ENCODE measurements at places on chromosomes 16 and 17.

DNA sequence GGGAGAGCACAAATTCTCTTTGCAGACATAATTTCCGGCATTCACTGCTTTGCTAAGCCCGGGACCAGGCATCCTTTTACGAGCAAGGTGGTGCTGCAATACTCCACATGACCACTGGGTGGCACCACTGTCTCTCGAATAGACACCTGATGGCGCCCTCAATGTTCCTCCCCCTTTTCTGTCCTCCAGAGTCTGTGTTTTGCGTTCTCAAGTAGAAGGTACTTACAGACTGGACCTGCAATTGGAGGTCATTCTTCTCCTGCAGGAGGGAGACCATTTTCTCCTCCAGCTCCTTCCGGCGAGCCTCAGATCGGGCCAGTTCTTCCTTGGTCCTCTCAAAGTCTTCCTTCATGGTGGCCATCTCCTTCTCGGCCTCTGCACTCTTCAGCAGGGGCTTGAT is 45.2 kb downstream of the MYH13 start:
- peak; percentile 20 for DNase-seq

DNA sequence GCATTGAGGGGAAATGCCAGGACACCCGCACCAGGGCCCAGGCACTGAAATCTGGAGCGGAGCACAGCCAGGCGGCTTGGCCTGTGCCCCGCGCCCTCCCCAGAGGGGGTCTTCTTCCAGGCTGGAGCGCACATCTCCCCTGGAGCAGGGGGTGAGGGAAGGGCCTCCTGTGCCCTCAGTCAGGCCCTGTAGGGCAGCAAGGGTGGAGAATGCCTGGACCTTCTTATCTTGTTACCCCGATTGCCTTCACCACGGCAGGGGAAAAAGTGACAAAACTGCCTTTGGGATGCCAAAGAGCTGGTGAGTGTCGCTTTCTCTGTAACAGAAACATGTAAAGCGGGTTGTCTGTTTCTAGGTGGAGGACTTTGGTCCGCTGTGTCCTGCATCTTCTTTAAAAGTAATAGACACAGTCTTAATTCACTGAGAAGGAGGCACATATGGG is 48.3 kb upstream of the BAHCC1 start:
- DNase-seq, result no peak

DNA sequence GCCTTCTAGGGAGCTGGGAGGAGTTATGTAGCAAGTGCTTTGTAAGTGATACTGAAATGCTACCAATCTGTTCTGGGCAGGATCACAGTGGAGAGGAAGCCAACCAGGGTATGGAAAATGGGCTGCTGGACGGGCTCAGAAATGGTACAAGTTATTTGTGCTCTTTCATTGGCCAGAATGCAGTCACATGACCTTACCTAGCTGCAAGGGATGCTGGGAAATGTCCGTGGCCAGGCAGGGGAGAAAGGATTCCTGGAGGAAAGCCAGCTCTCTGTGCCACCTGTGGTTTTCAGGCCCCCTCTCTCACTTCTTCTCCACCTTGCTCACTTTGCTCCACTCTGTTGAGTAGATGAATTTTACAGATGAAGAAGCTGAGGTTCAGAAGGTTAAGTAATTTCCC is 4.8 kb downstream of the EEF2K start:
- DNase-seq, result no peak

GRCh38 chr16:47778106-47778801 is 317.1 kb downstream of the PHKB start:
- no peak for DNase-seq

DNA sequence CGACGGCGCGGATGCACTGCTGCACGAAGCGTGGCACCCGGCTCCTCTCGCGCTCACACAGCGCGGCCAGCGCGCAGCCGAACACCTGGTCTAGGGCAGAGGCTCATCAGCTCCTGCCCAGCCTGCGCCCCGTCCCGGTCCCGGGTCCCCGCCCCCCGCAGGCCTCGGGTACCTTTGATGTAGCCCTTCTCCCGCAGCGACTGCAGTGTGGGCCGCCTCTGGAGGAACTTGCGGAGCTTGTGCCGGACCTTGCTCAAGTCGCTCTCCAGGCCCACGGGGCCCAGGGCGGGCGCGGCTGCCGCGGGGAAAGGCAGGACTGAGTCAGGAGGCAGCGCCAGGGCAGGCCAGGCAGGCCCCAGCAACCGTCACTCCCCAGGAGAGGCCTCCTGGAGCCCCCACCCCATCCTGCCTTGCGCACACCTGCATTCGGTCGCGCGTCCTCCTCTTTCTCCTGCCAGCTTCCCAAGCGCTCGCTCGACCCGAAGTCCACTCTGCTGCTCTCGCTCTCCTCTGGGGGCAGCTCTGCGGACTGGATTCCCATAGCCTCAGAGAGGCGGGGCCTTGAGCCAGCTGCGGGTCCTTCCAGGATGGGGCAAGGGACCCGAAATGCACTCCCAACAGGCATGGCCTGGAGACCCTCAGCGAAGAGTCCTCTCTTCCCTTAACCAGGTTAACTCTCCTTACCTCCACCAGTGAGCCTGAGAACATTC is 36.0 kb downstream of the ARHGAP27 start:
- no peak for DNase-seq

- DNase-seq, result no peak
These were observed 62.5 kb downstream of the EMP2 start for GRCh38 chr16:10517868-10518267.

GRCh38 chr17:58918072-58918471 is 162.4 kb downstream of the PPM1E start:
- DNase-seq, result no peak

DNA sequence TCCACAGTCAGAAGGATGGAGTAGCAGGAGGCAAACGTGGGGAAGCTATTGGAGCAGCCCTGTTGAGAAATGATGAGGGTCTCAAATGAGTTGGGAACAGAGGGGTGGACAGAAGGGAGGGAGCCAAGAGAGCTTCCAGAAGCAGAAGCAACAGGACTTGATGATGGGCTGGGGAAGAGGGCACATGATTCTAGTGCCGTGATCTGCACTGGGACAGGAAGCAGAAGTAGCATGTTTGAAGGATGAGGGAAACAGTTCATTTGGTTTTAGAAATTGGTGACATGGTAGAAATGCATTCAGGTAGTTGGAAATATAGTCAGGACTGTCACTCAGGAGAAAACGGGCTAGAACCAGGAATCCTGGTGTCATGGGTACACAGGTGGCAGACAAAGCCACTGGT is 19.4 kb downstream of the EMP2 start:
- no peak for DNase-seq

GRCh38 chr17:81057079-81057730 is 22.3 kb downstream of the BAIAP2 start:
- DNase-seq, result no peak

DNA sequence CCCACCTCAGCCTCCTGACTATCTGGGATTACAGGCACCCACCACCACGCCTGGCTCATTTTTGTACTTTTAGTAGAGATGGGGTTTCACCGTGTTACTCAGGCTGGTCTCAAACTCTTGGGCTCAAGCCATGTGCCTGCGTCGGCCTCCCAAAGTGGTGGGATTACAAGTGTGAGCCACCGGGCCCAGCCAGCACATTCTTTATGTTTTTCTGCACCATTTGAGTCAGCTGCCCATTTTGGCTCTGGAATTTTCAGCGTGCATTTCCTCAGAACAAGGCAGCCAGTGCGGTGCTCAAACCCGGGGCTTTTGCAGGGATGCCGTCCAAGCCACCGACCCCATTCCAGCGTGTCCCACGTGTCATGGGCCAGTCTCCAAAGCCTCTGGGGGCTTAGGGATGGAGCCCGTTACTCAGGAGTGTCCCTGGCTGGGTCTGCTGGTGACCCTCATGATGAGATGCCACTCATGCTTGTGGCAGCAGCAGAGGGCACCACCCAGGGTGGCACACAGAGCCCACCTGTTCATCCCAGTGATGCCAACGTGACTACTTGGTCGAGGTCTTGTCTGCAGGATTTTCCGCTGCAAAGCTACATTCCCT is 3.7 kb upstream of the RAB40C start:
- DNase-seq, result no peak

GRCh38 chr17:81218459-81218858 is 4.3 kb downstream of the CEP131 start:
- no peak for DNase-seq

DNA sequence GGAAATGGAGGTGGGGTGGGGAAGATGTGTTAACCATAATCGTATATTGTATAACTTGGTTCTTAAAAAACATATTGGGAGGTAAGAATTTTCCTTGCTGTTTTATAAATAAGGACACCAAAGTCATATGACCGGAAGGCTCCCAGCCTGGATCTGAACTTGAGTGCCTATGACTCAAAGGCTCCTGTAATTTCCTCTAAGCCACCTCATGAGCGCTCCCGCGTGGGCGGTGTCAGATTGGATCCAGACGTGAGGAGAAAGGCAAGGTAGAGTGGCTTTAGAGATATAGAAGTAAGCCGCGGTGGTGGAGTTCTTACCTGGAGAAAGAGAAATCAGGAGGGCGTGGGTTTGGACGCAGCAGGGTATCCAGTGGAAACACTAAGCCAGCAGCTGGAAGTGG is 196.2 kb upstream of the NLRP1 start:
- DNase-seq, result no peak

Data from naive thymus-derived CD4-positive, alpha-beta T cell (primary cell).